ENCODE measurements at places on chromosomes 12 and 14.
A peak's percentile ranks its signal among the peaks of the same experiment; 100 is the strongest.

GRCh38 chr12:3131129-3131528 is 54.0 kb downstream of the TSPAN9 start:
- DNase-seq: no peak

- DNase-seq: no peak
Measured at GRCh38 chr14:104082807-104083206, 2.7 kb upstream of the ASPG start.

DNA sequence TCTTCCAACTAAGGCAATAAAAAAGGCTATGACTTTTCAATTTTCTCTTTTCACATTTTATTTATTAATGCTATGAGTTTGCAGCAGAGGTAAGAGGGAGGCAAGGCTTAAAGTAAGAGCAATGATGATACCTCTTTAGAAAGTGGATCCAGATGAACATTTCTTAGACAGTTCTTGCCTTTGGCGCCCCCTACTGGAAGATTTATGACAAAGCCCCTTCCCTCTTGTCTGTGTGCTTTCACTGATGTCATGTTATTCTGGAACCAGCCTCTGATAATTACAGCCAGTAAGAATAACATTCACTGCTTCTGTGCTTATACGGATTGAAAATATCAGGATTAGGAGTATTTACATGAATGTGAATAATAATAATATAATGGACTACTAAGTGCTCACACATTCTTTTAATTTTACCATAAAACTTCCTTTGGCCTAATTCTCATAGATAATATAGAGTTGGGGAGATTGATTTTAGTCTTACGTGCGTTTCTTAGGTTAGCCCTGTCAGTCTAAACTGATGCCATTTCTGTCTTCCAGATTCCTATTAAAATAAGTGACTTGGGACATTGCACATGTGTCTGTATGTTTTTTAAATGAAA is 1929.9 kb upstream of the SEL1L start:
- peak; percentile 24 for DNase-seq

- DNase-seq: no peak
Measured at GRCh38 chr14:76775695-76776427, 14.6 kb downstream of the VASH1 start.

GRCh38 chr12:102797528-102797927 is 119.5 kb downstream of the PAH start:
- DNase-seq: no peak

- DNase-seq: peak; percentile 73
Measured at GRCh38 chr12:45989721-45990467, 480 bp downstream of the SCAF11 start.

GRCh38 chr12:48351022-48351708 is 446 bp upstream of the ZNF641 start:
- DNase-seq: peak; percentile 59

GRCh38 chr12:100801320-100801719 is 6.7 kb downstream of the ANO4 start:
- no peak for DNase-seq

DNA sequence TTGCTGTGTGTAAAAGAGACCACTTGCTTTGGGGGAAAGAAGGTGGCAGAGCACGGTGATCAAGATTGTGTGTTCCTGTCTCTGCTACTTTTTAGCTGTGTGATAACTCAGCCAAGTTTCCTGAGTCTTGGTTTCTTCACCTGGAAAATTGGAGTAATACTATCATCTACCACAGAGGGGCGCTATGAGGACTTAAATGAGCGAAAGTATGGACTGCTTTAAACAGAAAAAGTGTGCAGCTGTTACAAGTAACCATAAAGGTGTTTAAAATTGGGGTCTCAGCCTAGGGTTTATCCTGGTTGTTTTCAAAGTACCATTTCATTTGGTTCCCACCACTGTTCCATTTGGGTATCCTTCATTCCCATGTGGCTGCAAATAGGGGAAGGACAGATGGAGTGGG is 65.9 kb upstream of the WSCD2 start:
- DNase-seq: no peak

- DNase-seq: no peak
Measured at GRCh38 chr14:67396381-67396970, 15.5 kb downstream of the PLEK2 start.

DNA sequence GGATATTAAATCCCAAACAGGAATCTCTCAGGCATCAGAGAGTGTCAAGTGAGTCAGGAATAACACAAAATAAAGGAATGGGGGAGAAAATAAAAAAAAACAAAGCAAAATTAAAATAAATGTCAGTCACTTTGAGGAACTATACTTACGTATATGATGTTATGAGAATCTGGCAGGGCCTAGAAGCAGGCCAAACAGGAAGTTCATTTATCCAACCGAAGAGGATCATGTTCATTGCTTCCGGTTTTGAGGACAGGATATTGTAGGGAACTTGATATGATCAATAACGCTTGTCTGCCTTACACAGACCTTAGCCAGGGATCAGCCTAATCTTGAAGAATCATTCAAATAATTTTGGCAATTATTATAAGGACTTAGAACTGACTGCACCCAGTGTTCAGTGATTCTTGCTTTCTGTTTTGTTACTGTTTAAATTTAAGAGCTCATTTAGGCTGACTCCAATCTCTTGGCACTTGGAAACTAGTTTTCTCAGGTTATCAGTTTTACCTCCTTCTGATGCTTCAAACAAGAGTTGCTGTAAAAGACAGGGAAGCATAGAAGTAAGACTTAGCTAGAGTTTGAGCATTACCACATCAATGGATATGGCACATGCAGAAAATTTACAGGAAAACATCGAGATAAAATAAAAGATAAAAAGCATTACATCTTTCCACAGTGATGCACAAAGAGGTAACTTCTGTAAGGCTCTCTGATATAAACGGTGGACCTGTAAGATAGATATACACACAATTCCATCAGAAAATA is 53.4 kb downstream of the ZFC3H1 start:
- DNase-seq: peak; percentile 10

- no peak for DNase-seq
Measured at GRCh38 chr14:94022532-94023411, 3.4 kb upstream of the OTUB2 start.

GRCh38 chr12:1881301-1881700 is 37.2 kb downstream of the CACNA2D4 start:
- DNase-seq: no peak

DNA sequence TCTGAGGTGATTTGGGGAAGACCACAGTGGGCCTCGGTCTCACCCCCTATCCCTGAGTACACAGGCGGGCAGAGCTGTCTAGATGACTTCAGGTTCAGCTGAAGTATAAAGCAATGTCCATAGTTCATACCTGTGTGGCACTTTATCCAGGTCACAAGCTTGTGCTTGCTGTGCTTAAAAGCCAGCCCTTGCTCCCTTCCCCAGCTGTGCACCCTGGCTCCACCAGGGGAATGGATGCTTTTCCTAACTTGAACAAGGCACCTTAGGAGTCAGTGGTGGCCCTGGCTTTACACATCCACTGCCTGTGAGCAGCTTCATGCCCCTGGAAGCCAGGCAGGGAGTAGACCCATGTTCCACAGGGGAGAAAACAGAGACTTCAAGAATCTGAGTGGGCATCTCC is 5.5 kb downstream of the CARMIL3 start:
- DNase-seq: no peak

DNA sequence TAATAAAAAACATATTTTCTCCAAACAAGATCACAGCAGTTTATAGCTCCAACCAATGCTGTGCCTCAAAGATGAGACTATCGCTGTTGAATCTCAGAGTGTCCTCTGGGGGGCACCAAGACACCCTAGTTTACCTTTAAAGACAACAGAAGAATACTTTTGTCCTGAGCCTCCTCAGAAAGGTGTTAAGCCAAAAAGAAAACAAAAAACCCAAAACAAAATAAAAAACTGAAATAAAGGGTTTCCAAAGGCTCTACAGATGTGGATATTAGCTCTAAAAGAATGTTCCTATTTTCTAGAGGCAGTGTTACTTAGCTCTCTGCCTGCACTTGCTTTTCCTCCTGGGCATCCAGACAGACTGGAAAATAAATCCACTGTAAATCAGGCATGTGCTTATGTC is 86.9 kb upstream of the TTC7B start:
- peak; percentile 71 for DNase-seq

DNA sequence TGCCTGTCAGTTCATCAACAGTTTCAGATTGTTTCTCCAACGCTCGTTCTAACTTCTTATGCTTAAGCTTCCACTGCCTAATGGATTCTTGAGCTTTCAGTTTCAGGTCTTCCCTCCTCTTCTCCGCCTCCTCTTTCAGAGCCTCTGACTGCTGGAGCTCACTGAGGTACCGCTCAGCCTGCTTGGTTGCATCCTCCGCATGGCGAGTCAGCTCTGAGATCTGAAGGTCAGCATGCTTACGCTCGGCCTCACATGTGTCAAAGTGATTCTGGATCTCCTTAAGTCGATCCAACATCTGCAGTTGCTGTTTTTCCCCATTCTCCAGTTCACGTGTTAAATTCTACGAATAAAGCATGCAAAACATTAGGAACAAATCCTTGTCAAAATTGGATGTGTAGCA is 148.8 kb downstream of the CEP128 start:
- DNase-seq: no peak

DNA sequence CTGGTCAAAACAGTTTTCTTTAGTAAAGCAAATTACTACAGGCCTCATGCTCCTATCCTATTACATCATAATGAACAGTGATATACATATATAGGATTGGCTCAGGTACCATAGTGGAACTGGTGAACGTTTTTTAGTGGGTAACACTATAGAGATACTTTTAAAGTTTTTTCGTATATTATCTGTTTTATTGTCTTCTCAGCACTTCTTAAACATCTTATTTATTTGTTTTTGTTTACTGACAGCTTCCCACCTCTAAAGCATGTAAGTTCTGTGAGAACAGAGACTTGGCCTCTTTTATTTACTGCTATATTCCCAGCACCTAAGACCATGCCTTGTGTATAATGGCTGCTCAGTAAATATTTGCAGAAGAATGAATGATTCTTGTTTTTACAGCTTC is 81.1 kb upstream of the PSMA6 start:
- DNase-seq: no peak

DNA sequence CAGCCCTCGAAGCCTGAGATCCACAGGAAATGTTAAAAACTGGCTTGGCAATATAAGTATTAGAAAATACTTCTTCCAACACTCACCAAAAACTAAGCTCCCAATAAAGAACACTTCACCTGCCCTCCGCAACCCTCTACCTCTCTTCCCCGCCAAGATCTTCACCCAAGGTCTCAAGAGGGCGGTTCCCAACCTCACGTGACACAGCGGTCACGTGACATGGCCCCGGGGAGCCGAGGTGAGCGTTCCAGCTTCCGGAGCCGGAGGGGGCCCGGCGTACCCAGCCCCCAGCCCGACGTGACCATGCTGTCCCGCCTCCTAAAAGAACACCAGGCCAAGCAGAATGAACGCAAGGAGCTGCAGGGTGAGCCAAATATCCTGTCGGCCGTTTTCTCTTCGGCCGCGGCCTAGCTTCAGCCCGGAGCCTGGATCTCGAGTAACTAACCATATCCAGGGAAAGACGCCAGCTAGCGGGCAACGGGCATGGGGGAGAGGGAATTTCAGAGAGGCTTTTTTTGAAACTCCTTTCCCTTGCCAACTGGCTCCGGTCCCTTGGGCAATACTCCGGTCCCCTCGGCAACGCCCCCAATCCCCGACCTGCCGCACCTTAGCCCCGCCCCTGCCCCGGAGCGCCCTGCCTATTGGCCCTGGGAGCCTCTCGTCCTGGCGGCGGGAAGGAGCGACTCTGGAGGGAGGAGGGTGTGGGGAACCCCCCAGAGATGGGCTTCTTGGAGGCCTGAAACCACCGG is at the start of gene BLOC1S1:
Gene BLOC1S1 (plus strand): TSS at position 214 of the 749 bp plus-strand sequence. CDS start 6 bp downstream, at position 220.
- peak; percentile 83 for DNase-seq

GRCh38 chr14:70515811-70516210 is 19.0 kb downstream of the ADAM20 start:
- no peak for DNase-seq

GRCh38 chr12:115755725-115756085 is 521.8 kb downstream of the MED13L start:
- no peak for DNase-seq

- DNase-seq: no peak
Measured at GRCh38 chr12:85253853-85254252, 26.2 kb upstream of the ALX1 start.

DNA sequence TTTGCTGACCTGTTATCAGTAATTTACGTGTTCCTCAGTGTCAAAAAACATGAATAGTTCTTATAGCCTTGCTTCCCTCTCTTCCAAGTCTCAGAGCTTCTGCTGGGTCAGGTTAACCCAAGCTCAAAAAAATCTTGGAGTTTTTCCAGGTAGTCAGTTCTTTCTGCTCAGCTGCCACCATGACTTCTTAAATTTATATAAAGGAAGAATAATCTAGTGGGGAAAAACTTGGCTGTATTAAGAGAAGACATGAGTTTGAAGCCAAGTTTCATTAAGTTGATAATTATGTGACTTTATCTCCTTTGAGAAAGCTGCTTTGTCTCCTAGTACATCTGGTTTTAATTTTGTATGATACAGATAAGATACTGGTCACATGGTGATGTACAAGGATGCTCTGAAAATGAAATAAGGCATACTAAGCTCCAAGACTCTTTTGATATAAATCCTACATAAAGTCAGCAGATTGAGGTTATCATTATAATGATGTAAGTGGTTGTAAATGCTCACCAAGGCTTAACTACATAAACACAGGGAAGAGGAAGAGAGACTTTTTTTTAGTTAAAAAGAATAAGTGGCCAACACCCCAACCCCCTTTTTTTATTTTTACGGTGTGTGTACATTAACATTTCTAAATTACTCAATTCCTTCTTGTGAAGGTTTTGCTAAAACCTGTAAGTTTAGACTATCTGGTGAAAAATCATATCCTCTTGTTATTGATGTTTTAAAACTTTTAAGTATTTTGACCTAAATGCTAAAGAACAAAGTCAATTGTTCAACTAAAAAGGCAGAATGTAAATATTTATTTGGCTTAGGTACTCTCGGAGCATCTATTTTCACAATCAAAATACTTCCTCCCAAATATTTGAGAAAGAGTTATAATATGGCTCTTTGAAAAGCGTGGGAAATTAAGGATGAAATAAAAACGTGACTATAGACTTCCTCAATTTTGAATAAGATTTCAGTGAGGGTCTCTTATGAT is 84.1 kb upstream of the SLC38A2 start:
- no peak for DNase-seq

GRCh38 chr12:62843716-62844115 is 91.2 kb downstream of the PPM1H start:
- no peak for DNase-seq

- no peak for DNase-seq
Measured at GRCh38 chr12:62792236-62792870, 142.6 kb downstream of the PPM1H start.

DNA sequence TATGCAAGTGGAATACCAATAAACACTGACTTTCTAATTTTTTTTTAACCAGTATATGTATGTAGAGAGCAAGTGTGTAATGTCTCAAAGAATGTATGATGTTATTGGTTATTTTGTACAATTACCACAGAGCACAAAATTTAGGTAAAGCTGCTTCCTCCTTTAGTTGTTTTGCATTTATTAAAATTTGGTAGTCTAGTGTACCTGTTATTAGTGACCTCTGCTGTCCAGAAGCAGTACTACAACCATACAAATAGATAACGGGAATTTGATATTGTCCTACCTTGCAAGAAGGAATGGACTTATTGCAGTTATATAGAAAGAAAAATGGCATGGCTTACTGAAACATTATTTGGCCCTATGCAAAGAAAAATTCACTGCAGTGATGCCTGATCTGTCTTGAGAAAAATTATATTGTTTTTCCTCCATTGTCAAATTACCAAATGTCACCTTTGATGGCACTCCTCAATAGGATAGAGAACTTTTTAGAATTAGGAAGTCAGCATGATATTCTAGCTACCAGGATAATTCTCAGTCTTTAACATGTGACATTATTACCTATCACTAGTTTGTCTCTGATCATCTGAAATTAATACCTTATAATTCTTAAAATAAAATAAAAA is 153.9 kb upstream of the RMST start:
- DNase-seq: peak; percentile 34

GRCh38 chr14:54489318-54489683 is 521 bp upstream of the GMFB start:
- no peak for DNase-seq
